ENCODE measurements at places on chromosomes 5 and 9.
A peak's percentile ranks its signal among the peaks of the same experiment; 100 is the strongest.

DNA sequence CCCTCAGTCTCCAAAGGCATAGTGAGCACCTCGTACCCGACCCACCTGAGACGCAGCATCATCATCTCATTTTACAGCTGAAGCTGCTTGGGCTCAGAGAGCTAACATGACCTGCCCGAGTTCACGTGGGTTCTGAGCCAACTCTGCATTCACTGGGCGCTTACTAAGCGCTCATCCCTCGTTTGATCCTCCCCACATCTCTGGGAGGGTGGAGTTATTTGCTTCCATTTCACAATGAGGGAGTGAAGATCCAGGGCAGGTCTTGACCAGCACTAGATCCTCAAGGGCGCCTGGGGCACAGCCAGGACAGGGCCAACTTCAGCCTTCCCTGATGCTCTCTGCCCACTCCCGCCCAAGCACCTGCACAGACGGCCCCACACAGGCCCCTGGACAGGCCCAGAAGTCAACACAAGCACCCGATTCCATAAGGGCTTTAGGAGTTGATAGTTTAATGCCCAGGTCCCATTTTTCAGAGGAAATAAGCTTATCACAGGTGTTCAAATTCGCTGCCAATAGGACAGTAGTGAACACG is 80.8 kb downstream of the HRH2 start:
- DNase-seq = peak; percentile 66

DNA sequence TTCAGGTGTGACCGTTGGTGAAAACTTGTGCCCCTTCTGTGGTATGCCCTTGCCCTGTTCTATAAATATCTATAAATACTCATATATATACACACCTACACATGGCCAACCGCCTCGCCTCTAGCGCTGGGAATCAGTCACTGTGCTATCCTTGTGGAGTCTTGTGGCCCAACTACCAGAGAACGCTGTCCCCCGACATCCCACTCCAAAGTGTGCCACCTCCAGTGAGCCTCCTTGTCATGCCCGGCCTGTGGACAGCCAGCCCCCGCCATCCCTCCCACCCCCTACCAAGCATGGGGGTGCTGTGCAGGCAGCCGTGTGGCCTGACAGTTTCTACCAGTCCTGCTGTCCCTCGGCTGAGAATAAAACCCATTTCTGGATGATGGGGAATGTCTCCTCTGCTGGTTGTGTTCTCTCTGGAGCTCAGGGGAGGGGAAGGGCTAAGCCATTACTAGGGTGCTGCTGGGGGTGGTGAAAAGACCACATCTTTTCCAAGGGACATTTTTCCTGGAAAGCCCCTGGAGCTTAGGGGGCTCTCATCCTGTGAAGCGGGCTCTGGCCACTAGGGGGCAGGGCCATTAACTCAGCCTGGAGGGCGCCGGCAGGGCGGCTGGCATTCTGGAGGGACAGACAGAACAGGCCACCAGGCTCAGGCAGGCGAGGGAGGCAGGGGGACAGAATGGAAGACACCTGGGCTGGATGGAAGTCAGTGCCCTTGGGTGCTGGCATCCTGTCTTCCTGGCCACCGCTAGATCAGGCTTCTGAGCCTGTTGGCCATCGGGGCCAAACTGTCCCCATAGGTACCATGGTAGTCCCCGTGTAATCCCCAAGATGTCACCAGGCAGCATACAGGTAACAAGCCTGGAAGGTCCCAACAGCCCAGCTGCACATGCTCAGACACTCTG is 20.7 kb downstream of the GOLGA2 start:
- DNase-seq = peak; percentile 91

DNA sequence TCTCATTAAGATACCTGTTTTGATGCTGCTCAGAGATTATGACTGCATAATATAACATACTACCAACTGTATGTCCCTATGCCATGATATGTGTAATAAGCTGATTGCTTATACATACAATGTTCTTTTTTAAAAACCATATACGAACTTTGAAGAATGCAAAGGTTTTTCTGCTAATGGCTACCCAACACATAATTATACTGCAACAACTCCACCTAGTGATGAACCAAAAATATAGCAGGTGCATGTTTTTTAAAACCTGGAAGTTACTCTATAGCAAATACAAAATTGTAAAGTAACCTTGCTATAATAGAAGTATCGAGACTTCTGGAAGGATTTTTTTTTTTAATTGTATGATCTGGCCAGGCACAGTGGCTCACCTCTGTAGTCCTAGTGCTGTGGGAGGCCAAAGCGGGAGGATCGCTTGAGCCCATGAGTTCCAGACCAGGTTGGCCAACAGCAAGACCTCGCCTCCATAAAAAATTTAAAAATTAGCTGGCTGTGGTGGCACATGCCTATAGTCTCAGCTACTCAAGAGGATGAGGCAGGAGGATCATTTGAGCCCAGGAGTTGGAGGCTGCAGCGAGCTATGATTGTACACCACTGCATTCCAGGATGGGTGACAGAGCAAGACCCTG is 49.1 kb downstream of the HOMER1 start:
- DNase-seq = no peak

GRCh38 chr5:138212828-138213160 is 329 bp downstream of the CDC23 start:
- no peak for DNase-seq

DNA sequence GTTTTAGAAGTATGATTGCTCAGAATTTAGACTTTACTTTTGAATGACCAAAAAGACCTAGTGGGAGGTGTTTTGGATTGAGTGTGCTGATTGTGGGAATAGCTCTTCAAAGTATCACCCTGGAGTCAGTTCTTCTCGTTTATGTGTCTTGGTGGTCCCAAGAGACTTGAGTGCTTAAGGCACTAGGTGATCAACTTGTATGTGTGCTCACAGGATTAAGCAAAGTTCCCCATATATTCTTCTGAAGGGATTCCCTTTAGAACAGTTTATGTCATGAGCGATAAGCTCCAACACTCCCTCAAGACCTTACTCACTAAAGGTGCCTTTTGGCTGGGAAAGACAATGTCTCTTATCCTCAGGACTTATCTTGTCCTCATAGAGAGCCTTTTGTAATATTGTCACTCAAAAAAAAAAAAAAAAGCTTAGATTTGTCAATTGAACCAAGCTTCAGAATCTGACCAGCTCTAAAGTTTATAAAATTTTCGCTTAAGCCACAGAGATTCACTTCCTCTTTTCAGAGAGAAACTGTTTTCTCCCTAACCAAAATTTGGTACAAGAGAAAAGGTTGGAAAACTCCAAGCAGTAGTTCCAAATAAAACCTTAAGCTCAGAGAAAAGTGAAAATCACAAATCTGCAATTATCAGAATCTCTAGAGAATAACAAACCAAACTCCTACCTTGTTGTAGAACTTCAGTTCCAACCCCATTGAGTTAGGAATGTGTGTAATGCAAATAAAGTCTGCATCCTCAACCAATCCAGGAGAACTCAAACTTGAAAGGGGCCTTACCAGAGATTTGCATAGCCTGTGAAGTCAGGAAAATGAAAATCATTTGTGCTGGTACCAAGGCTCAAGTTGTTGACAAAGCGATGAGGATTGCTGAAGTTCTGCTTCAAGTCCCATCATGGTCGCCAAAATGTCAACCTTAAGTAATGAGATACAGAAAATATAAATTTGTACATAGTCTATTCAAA is 40.0 kb upstream of the PDZD2 start:
- DNase-seq = no peak

DNA sequence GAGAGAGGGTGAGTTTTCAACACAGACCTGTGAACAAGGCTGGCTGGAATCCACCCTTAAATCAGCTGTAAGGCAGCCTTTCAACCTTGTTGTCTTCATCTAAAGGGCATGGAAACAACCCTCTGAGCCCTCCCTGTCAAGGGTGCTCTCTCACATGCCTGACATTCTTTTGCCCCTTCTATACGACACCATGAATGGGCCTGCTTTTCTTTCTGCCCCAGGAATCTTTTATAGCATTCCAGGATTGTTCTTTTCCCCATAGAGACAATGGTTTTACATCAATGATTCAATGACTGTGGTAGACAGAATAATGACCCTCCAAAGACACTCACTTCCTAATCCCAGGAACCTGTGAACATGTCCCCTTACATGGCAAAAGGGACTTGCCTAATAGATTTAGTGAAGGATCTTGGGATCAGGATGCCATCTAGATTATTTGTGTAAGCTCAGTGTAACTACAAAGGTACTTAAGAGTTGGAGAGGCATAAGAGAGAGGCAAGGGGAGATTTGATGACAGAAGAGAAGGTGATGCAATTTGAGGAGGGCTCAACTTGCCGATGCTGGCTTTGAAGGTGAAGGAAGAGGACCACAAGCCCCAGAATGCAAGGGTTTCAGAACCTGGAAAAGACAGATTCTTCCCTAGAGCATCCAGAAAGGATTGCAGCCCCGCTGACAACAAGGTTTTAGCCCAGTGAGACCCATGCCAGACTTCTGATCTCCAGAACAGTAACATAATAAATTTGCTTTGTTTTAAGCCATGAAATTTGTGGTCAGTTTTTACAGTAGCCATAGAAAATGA is 29.2 kb upstream of the HMHB1 start:
- no peak for DNase-seq

DNA sequence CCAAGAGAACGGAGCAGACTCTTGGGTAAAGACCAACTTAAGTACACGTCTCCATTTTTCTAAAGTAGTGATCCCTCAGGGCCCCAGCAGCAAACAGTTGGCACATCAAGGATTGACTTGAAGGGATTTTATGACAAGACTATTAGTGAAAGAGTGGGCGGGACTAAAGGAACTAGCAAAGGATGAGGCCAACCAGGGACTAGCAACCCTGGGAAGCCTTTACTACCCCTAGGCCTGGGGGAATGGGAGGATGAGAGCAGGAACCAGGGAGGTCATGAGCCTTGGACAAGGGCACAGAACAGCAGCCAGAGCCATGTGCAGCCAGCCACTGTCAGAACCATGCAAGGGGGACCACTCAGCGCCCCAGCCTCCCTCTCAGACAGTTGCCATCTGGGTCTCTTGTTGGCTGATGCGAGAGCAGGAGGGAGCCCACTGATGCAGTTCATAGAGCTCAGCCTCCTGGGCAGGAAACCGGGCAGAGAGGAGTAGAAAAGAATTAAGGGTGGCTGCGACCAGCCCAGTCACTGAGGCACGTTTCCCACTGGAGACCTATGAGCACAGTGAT is 28.1 kb downstream of the TGFBI start:
- no peak for DNase-seq

GRCh38 chr9:114929201-114929600 is 1.2 kb downstream of the TNFSF8 start:
- DNase-seq = no peak

DNA sequence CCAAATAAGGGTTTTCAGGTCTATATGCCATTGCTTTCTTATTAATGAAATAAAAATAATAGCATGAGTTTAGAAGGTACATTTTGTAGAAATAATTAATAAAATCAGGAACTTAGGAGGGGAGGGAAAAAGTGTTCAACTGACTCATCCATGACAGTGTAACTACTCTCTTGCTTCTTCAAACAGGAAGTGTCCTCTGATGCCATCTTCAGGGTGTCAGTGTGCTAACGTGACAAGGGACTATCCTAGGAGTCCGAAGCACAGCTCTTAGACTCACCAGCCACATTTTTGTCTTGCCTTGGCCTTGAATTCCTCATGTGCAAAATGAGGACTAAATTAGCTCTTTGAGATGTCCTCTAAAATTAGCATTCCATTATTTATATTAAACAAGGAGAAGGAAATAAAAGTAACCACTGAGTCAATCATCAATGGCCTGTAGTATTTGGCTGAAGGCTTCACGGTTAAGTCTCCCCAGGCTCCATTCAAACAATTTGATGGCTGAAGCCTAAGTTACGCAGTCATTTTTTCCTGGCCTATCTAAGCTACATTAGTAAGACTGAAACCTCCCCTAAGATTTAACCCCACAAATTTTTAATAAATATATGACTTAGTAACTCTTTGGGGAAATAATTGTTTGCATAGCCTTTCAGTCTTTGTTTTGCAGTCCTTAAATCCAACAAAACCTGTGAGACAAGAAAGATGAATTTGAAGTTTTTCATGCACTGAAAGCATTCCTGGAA is 151.1 kb downstream of the ARL15 start:
- no peak for DNase-seq

- DNase-seq = no peak
Observed at GRCh38 chr9:134410071-134410834, 84.0 kb downstream of the RXRA start.

DNA sequence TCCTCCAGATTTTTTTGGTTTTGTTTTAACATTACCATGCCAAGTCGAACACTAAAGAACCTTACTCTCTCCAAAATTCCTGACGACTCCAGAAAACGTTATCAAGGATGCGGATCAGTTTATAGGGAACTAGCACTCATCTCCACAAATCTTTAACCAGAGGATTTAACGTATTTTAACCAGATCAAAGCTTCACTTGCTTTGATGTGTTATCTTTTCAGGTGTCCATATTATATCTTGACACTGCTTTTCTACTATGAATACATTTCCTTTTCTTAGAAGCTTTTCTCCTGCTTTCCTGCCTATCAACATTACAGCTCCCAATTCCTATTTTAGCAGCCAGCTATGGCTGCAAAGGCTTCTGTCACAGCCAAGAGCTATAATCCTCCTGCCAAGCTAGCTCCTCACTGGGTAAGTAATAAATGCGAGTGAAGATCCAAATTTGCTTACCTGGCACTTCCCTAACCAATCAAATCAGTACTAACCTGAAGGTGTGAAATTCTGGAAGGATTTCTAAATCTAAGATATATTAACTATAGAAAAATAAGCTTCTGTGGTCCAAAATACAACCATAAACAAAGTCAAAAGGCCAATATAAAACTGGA is 60.2 kb downstream of the CDC14B start:
- DNase-seq = no peak

DNA sequence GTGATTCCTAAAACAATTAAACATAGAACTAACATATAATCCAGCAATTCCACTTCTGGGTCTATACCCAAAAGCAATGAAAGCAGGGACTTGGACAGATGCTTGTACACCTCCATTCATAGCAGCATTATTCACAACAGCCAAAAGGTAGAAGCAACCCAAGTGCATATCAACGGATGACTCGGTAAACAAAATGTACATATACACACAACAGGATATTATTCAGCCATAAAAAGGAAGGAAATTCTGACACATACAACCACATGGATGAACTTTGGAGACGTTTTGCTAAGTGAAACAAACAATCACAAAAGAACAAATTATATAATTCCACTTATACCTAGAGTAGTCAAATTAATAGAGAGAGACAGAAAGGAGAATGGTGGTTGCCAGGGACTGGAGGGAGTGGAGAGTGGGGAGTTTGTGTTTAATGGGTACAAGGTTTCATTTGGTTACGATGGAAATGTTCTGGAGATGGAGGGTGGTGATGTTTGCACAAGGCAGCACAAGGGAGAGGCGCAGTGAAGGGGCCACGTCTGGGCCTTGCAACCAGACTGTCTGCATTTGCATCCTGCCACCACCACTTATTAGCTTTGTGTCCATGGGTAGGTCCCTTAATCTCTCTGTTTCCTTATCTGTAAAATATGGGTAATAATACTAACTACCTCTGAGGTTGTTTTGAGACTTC is 36.3 kb upstream of the RLN1 start:
- DNase-seq = no peak

- no peak for DNase-seq
Observed at GRCh38 chr5:102737805-102738469, 17.2 kb upstream of the PAM start.
